ENCODE measurements at places on chromosomes 1 and 21. TPM values are rescaled to one million over a fixed set of nuclear protein-coding genes. Genes with fewer than 3 reads are reported as not detected.
A peak's percentile ranks its signal among the peaks of the same experiment; 100 is the strongest.

- no peaks in the 10 kb centered on the region for H3K4me1 ChIP-seq
- H3K4me3 ChIP-seq = no peak overlapping the region
- no peak overlapping the region for H3K27ac ChIP-seq
- DNase-seq = no peak
Measured at GRCh38 chr1:23526329-23527041, 4.5 kb downstream of the E2F2 start.

The SIK1 gene
- 0.44 TPM for polyA plus RNA-seq

The SLC19A2 gene
- 19.4 TPM for polyA plus RNA-seq

GRCh38 chr1:8950309-8950708 lies 4.6 kb downstream of the CA6 start:
- no peaks in the 10 kb centered on the region for H3K4me1 ChIP-seq
- DNase-seq = no peak
- no peaks in the 10 kb centered on the region for H3K27me3 ChIP-seq
- H3K27ac ChIP-seq = no peak overlapping the region
- H3K36me3 ChIP-seq = no peaks in the 10 kb centered on the region

The FCRL2 gene
- not detected for polyA plus RNA-seq

GRCh38 chr1:195754303-195754702 lies 853.9 kb downstream of the KCNT2 start:
- H3K27ac ChIP-seq = no peak overlapping the region
- no peak for DNase-seq
- no peaks in the 10 kb centered on the region for H3K4me1 ChIP-seq
- H3K4me3 ChIP-seq = no peak overlapping the region
- H3K36me3 ChIP-seq = no peaks in the 10 kb centered on the region

The DNAH14 gene
- 28.9 TPM for polyA plus RNA-seq

GRCh38 chr1:119482517-119483425 lies 24.2 kb upstream of the HSD3B1 start:
- H3K27ac ChIP-seq = peak overlapping the region; percentile 84
- H3K36me3 ChIP-seq = no peaks in the 10 kb centered on the region
- peaks cover 23% of the 10 kb centered on the region for H3K4me1 ChIP-seq

DNA sequence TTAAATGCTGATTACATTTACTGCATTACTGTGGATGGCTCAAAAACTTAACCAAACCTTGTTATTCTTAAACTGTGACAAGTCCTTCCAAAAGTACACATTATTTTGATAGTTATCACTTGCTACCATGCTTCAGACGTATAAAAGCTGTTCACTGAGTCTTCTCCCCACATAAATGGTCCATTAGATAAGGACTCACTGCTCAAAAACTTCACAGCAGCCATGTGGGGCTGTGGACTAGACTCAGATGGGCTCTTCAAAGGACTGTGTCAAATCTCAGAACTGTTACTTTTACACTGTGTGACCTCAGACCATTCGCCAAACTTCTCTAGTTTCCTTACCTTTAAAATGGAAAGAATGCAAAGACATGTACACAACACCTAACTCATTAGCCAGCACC lies 11.6 kb downstream of the SCAF4 start:
- H3K4me3 ChIP-seq = no peak overlapping the region
- no peak overlapping the region for H3K27ac ChIP-seq
- H3K4me1 ChIP-seq = peaks cover 3% of the 10 kb centered on the region

The FCRL4 gene
- polyA plus RNA-seq = not detected

DNA sequence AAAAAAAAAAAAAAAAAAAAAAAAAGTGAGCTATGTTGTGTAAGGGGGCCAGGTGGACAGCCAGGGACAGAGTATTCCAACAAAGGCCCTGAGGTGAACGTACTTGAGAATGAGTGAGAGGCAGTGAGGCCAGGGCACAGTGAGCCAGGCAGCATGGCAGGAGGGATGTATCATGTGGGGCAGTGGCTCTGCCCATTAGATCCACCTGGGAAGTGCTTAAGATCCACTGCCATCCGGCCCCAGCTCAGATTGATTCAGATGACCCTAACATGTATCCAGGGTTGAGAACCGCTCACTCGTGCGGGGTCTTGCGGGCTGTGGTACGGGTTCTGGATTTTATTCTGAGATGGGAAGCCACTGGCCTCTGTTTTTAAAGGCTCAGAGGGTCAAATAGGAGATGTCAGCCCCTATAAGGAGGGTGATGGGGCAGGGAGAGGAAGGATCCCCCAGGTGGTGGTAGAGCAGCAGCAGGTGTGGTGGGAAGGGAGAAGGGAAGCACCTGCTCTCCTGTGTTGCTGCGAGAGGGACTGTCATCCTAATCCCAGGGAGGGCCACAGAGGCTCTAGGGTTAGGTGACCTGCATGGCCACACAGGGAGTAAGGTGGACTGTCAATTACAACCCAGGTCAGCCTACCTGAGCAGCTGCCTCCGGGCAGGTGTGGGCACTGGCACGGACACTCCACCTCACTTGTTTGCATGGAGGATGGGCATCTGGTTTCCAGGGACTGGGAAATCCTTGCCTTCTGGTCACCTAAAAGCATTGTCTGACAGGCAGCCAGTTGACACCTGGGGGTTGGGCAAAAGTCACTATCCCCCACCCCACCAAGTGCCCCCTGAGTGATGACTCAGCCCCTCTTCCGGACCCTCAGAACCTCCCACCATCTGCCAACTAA lies 31.6 kb downstream of the CDK18 start:
- no peak overlapping the region for H3K27ac ChIP-seq
- H3K4me3 ChIP-seq = no peak overlapping the region
- DNase-seq = no peak
- no peaks in the 10 kb centered on the region for H3K4me1 ChIP-seq

The RBBP5 gene
- polyA plus RNA-seq = 9.2 TPM

The C1QC gene
- polyA plus RNA-seq = not detected

GRCh38 chr1:153976819-153977249 lies 640 bp downstream of the JTB start:
- no peaks in the 10 kb centered on the region for H3K27me3 ChIP-seq
- no peak for DNase-seq
- peak overlapping the region; percentile 71 for H3K4me3 ChIP-seq
- peaks cover 8% of the 10 kb centered on the region for H3K4me1 ChIP-seq

The CYP4Z1 gene
- polyA plus RNA-seq = not detected

GRCh38 chr1:167229719-167230385 lies 9.2 kb downstream of the POU2F1 start:
- no peaks in the 10 kb centered on the region for H3K36me3 ChIP-seq
- no peak overlapping the region for H3K27ac ChIP-seq
- no peaks in the 10 kb centered on the region for H3K27me3 ChIP-seq
- no peak overlapping the region for H3K4me3 ChIP-seq
- peaks cover 28% of the 10 kb centered on the region for H3K4me1 ChIP-seq

DNA sequence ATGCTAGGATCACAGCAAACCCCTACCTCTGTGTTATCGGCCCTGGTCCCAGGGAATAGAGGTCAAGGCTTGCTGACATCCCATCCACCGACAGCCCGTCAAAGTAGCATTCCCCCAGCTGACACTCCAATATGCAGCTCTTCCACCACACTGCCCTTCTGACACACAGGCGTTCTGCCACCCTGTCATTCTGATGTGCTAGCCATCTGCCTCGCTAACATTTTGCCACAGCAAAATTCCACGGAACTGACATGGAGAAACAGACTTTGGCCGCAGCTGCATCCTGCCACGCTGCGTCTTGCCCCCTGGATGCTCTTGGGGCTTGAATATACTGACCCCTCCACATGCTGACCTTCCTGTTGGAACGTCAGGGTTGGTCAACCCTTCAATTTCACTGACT lies 163.2 kb upstream of the CSF3R start:
- H3K4me1 ChIP-seq = no peaks in the 10 kb centered on the region
- no peak for DNase-seq
- no peak overlapping the region for H3K27ac ChIP-seq
- H3K27me3 ChIP-seq = no peaks in the 10 kb centered on the region
- H3K36me3 ChIP-seq = no peaks in the 10 kb centered on the region
- H3K4me3 ChIP-seq = no peak overlapping the region

The NUAK2 gene
- 3.4 TPM for polyA plus RNA-seq

GRCh38 chr1:235357485-235358373 lies 9.5 kb upstream of the TBCE start:
- H3K4me1 ChIP-seq = no peaks in the 10 kb centered on the region
- H3K27me3 ChIP-seq = no peaks in the 10 kb centered on the region
- H3K27ac ChIP-seq = peak overlapping the region; percentile 25
- peak; percentile 18 for DNase-seq

GRCh38 chr1:167165948-167166689 lies 54.6 kb upstream of the POU2F1 start:
- peak overlapping the region; percentile 81 for H3K27ac ChIP-seq
- H3K4me1 ChIP-seq = peaks cover 23% of the 10 kb centered on the region
- peak; percentile 29 for DNase-seq
- H3K4me3 ChIP-seq = peak overlapping the region; percentile 0

DNA sequence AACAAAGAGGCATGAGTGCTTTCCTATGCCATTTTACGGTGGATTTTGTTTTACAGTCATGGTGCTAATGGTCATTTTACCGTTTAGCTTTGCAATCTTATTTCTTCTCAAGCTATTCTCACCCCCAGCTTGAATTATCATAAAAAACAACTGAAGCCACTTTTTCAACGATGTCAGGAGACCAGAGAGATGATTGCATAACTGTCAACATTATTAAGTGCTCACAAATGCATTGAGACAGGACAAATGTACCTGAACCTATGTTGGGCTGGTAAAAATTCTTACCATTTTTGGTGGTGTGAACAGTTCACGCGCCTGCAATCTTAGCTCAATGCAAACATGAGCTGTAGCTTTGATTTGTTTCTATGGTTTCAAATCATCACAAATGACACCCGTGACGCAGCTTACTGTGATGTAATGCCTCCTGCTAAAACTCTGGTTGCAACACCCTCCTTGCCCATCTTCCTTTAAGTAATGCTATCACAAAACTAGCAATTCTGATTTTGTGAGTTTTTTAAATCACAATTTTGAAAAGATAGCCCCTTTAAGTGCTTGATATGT lies 104.4 kb downstream of the UCHL5 start:
- no peak overlapping the region for H3K27ac ChIP-seq
- peak; percentile 56 for DNase-seq
- H3K36me3 ChIP-seq = peaks cover 4% of the 10 kb centered on the region
- H3K4me1 ChIP-seq = no peaks in the 10 kb centered on the region
- no peaks in the 10 kb centered on the region for H3K27me3 ChIP-seq
- no peak overlapping the region for H3K4me3 ChIP-seq

The ABCG1 gene
- 2.6 TPM for polyA plus RNA-seq
